Globus pallidus (tissue), 1 donor: ENCODE measurements at places on chromosomes 11 and 22.

DNA sequence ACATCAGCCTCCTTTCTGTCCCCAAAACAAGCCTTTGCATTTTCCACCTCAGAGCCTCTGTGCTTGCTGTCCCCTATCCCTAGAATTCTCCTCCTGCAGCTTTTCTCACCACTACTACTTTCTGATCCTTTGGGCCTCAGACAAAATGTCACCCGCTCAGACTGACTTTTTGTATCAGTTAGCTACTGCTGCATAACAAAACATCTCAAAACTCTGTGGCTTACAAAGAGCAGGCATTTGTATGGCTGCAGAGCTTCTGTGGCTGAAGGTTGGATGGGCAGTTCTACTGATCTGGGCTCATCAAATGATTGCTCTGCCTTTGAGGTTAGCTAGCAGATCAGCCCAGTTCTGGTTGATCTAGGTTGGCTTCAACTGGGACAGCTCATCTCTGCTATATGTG is 248.7 kb downstream of the MN1 start:
- DNase-seq: no peak

- no peak for DNase-seq
These were observed 40.8 kb upstream of the TLCD5 start for GRCh38 chr11:120284272-120284671.

- no peak for DNase-seq
These were observed 42.1 kb downstream of the NCAPD3 start for GRCh38 chr11:134181707-134182106.

GRCh38 chr11:30329150-30329940 is 6.4 kb downstream of the ARL14EP start:
- no peak for DNase-seq

DNA sequence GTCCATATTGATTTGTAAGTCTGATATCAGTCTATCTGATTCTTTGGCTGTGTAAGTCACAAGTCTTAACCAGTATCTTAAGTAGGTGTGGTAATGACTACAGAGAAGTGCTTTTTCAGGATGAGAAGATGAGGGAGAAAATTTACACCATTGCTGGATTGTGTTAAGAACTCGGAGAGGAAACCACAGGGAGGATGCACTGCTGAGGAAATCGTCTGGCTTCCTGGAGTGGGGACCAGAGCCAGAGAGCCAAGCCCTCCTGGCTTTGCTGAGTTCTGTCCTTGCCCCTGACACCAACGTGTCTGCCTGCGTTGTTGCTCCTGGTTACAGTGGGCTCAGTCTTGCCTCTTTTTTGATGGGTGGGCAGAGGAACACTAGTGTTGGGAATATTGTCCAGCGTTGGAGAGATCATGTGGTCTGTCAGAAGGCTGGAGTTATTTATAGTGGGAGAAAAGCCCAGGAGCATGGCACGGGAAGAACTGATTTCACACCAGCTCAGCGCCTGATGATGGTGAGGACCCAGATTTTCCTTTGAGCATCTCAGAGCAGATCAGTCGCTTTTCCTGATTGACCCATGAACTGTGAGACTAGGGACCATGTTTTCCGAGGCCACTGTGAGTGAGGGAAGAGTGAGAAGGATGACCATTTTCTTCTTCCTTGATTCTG is 29.6 kb downstream of the MARK2 start:
- no peak for DNase-seq

- DNase-seq: no peak
These were observed 12.6 kb upstream of the RFPL2 start for GRCh38 chr22:32217465-32217864.

- DNase-seq: no peak
These were observed 910 bp downstream of the CLTCL1 start for GRCh38 chr22:19290400-19291217.

- no peak for DNase-seq
These were observed 98.9 kb upstream of the TP53AIP1 start for GRCh38 chr11:129041611-129042018.

GRCh38 chr11:71558996-71559395 is 6.4 kb upstream of the KRTAP5-10 start:
- peak; percentile 32 for DNase-seq

- no peak for DNase-seq
These were observed 840 bp downstream of the SEZ6L start for GRCh38 chr22:26170112-26170492.

GRCh38 chr11:121652971-121653370 is 200.2 kb upstream of the SORL1-AS1 start:
- no peak for DNase-seq

- no peak for DNase-seq
These were observed 76.3 kb downstream of the NTM start for GRCh38 chr11:131446590-131447275.

GRCh38 chr11:61339490-61339878 is 6.5 kb downstream of the TKFC start:
- no peak for DNase-seq

- no peak for DNase-seq
These were observed 7.4 kb downstream of the CBX6 start for GRCh38 chr22:38864361-38865191.
